Naive thymus-derived CD4-positive, alpha-beta T cell (primary cell): ENCODE measurements at places on chromosomes 4 and X.

DNA sequence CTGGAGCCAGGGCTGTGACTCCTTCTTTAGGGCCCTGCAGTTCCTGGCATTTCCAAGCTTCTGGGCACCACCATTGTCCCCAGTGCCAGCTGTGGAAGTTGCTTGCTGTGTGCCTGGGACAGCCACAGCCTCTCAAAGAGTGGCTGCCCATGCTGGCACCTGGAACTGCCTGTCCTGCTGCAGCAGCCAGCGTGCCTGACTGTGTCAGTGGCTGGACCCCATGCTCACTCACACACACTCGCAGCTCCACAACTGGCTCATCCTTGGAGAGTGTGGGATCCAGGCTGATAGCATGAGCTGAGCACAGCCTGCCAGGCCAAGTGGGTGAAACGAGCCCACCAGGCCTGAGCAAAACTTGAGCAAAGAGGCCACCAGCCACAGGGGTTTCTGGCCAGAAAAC lies 1107.6 kb downstream of the C4orf33 start:
- DNase-seq: no peak

- DNase-seq: no peak
These were observed 219.6 kb upstream of the MAOA start for GRCh38 chrX:43436517-43436916.

- DNase-seq: no peak
These were observed 140.0 kb downstream of the IDS start for GRCh38 chrX:149365061-149365460.

DNA sequence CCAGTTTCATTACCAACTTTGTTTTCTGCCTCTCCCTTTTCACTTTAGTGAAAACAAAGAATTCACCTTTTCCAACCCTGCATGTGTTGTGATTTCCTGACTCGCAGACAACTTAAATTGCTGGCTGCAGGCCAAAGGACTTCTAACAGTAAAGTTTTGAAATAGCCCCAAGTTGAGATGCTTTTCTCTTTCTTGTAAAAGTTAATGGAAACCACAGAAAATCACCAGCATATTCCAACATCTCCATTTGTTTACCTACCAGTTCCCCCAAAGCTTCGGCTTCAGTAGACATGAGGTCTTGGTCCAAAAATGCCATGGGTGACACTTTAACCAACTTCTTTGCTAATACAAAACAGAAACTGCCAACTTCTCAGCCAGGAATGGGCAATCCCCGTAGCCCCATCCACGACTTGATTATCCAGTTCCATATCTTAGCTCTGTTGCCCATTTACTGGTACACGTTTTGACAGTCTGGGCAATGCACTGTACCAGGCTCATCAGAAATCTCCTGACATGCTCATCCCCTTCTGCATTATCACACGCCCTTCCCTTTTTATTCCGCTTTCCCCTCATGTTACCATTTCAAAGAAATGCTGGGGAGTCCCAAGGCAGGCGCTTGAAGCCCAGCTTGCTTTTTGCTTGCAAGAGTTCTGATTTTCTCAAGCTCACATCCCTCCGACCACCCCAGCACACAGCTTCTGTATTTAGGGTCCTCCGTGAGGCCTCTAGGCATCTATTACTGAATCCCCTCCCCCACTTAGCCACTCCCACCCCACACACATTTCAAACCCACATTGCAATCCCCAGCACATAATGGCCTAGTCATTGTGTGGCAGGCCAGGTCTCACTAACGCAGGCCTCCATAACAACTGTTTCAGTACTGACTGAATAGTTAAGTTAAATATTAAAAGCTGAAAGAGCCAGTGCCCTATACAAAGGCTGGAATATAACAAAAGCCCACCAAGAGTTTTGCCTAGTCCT lies 137.9 kb upstream of the S100G start:
- no peak for DNase-seq

DNA sequence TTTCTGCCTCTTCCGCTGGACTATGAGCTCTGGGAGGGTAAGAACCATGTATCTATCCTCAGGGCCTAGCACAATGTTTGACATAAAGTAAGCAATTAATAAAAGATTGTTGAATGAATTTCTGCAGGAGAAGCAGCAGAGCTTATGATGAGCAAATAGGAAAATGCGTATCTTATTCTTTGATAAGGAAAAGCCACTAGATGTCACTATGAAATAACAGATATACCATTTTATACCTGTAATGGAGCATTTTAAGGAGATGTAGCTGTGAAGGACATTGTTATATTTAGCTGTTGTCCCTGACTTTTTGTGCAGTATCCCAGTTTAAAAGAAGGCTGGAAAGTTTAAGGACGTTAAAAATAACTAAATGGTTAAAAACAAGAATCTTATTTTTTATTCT lies 147.2 kb upstream of the MBNL3 start:
- no peak for DNase-seq

DNA sequence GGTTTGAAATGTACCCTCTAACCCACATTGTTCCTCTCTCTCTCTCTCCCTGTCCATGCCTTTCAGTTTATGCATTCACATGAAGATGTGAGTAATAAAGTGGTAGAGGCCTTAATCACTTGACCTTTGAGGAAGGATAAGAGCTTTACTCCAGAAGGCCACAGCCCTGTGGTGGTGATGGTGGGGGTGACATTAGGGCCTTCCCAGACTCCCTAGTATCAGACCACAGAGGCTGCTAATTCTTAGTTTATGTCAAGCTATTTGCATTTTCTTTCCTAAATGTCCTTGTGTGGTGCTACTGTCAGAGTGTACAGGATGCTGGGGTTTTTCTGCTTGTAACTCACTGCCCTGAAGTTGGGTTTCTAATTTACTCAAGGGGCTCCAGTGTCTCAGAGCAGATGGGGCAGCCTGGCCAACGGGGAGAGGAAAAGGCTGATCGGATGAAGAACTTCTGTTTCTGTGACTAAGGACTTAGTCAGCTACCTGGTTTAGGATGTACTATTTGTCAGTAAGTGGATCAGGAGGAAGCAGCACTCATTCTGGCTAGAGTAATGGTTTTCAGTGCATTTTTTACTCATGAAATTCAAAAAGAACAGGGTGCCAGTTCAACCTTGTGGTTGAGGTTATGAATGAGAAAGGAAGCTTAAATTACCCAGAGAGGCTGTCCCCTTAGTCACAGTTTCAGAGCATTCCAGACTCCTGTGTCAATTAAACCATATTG lies 509.6 kb upstream of the DIPK2B start:
- DNase-seq: no peak

GRCh38 chr4:79370026-79370425 lies 38.0 kb downstream of the GK2 start:
- no peak for DNase-seq

- DNase-seq: no peak
These were observed 30.4 kb upstream of the RPL34 start for GRCh38 chr4:108589961-108590360.

- no peak for DNase-seq
These were observed at the start of gene CC2D2A for GRCh38 chr4:15469402-15470127. Gene CC2D2A, plus strand, starts transcription at chr4:15469882. Its CDS starts 6,051 bp downstream, at chr4:15475933.

DNA sequence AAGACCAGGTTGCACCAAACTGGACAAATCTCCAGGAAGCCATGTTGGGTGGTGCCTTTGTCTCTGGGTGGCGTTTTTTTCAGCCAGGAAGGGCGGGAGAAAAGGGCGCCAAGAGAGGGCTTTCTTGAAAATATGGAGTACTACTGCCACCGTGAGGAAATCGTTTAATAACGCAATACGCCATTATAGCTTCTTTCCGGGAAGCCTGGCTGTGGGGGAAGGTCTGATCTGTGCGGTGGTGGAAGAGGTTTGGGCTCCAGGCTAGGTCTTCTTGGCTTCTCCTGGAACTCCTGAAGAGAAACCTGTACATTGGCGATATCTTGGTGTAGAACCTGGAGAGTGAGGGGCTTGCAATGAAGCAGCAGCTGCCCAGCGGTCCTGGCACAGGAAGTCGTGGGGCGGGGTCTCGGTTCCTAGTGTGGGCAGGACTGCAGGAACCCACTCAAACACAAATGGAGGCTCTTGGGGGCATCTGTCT lies 202.7 kb downstream of the OR13H1 start:
- DNase-seq: peak; percentile 84

DNA sequence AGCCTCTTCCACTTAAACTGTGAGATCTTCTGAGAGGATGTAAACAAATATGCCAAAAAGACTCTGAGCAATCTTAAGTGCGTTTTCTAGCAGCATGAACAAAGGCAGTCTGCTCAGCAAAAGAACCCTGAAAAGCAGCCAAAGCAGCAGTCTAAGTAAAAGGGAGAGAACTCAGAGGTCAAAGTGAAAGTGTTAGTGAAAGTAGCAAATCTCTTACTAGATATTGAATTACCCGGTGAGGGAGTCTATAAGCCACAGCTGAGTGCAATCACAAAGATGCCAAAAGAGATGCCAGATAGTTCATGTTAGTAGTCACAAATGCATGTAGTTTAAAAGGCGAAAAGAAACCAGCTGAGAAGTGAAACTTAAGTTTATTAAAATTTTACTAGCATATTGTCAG lies 7.9 kb upstream of the GNRHR start:
- peak; percentile 0 for DNase-seq
